ENCODE measurements at places on chromosomes 12 and 14.
A peak's percentile ranks its signal among the peaks of the same experiment; 100 is the strongest.

DNA sequence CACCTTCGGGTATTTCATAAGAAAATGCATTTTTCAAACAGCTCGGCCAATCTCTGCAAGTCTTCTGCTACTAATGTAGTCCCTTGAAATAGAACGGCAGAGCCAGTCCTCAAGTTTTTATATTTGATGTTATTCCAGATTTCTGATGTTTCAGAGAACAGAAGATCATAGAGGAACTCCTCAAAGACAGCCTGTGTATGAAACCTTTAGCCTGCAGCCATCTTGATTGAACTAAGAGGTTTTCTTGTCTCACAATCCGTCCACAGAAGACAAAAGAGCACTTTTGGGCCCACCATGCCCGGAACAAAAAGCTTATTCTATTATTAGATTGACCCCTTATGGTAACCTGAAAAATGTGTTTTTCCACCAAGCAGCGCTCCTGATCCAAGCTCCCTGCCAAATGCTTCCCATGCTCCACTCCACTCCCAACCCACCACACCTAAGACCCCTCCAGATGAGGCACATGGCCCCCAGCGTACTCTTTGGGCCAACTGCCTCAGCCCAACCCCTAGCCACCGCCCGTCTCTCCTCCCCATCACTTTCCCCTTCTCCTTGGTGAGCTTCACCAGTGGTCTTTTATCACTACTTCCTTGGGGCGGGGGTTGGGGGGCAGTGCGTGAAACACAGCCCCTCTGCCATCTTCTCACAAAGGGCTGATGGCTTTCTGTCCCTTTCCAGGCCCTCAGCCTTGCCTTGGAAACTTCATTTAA, 175.8 kb downstream of the CALM1 start:
- no peak for DNase-seq

- no peak for DNase-seq
These were observed 18.3 kb downstream of the SLC25A47 start for GRCh38 chr14:100341301-100342031.

GRCh38 chr12:79058342-79058741, 193.8 kb downstream of the SYT1 start:
- DNase-seq = no peak

DNA sequence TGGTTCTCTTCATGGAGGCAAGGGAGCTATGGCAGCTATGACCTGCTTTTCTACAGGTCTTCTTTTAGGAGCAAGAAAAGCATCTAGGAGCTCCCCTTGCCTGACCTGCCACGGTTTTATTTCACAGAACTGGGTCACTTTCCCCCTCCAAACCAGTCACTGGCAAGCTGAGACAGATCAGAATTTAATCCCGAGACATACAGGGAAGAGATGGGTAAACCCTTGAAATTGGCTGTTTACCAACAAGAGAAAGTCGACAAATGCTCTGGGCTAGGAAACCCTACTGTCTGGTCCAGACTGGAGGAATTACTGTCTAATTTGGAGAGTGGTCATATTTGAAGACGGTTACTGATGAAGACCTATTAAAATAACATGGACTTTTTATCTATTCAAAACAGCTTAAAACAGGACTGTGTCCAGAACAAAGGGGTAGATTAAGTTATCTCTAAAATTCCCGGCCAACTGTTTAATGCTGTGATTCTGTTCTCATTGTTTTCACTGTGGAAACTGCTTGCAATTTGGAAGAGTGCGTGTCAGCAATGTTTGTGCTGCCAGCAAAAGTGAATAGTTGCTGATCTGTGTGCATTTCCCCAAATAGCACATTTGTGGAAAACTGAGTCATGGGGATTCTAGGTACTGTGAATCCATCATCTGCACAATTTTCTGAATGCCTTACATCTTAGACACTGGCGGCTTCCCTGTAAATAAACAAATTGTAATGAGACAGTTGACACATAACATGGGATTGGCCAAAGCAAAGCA, 73.4 kb upstream of the EEA1 start:
- DNase-seq = no peak

DNA sequence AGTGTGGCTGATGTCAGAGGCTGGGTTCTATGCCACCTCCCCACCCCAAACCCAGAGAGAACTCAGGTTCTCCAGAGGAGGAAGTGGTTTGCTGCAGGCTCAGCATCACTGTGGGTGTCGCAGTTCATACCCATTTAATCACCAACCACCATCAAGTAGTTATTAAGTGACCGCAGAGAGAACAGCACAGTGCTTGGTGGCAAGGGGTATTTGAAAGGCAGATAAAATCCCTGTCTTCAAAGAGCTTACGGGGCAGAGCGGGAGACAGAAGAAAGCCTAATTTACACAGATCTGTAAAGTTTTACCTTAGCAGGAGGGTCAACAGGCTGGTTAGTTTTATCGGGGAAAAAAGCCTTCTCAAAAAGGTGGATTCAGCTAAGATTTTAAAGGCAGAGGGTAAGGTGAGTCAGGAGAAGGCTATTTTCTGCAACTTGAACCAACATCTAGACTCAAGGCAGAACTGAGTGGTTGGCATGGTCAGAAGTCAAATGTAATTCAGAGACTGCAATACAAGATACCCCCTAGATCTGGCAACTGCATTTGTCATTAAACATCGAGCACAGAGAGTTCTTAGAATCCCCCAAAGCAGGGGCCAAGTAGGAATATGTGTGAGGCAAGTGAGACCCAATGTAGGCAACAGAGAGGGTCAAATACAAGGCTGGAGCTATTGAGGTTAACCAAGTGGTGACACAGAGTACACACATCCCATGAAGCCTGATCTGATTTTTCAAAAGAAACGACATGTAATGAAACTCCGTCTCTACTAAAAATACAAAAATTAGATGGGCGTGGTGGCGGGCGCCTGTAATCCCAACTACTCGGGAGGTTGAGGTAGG, 13.2 kb downstream of the PXN start:
- DNase-seq = peak; percentile 69

DNA sequence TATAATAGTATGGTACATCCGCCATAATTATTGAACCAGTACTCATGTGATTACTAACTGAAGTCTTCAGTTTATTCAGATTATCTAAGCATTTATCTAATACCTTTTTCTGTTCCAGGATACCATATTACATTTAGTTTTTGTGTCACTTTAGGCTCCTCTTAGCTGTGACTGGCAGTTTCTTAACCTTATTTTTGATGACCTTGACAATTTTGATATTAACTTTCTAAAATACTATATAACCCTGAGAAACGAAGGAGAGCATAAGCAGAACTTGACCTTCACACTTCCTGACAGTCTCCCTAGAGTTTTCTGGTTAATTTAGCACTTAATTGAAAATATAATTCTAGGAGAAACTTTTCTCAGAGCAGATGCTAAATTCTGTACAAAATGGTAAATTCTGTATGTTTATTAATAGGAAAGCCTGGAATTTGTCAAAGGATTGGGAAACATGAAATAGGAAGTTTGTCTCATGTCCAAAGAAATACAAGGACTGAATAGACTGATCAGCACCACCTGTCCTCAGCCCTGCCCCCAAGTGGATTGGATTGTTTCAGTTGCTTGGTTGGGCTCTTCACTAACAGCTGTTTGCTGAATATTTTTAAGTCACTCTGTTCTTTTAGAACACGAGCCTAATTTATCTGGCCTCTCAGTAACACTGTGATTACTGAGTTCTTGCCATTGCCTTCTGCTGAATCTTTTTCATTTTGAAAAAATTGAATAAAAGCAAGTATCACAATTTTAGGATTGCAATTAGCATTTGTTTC, 6.0 kb downstream of the BICDL1 start:
- DNase-seq = no peak

DNA sequence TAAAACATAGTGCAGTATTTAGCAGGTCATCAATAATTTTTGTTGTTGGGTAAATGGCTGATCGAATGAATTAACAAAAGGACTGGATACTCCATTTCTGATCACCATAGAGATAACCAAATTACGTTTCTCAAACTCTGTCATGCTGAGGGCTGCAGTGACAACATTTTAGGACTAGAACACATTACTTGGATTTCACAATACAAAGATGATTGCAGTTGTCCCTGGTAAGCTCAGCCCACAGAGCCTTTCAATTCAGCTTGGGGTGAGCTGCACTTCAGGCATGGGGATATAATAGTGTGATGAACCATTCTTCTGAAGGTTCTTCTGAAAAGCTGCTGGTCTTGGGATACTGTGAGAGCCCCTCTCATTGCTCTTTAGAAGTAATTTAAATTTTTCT, 74.3 kb downstream of the FAR2 start:
- DNase-seq = no peak

DNA sequence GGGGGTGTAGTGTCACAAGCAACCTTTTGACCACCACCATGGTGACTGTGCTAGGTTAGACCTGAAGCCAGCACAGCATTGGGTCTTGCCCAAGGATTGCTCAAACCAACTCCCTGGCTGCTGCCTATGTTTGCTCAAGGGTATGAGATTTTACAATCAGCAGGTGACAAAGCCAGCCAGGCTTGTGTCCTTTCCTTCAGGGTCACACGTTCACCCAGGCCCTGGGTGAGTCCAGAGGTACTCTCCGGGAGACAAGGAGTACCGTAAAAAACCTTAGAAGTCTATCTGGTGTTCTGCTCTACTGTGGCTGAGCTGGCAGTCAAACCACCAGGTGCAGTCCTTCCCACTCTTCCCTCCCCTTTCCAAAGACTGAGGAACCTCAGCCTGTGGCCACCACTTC, 238.9 kb upstream of the MIS18BP1 start:
- no peak for DNase-seq

- DNase-seq = no peak
These were observed 20.1 kb downstream of the TSPAN9 start for GRCh38 chr12:3097186-3097804.

DNA sequence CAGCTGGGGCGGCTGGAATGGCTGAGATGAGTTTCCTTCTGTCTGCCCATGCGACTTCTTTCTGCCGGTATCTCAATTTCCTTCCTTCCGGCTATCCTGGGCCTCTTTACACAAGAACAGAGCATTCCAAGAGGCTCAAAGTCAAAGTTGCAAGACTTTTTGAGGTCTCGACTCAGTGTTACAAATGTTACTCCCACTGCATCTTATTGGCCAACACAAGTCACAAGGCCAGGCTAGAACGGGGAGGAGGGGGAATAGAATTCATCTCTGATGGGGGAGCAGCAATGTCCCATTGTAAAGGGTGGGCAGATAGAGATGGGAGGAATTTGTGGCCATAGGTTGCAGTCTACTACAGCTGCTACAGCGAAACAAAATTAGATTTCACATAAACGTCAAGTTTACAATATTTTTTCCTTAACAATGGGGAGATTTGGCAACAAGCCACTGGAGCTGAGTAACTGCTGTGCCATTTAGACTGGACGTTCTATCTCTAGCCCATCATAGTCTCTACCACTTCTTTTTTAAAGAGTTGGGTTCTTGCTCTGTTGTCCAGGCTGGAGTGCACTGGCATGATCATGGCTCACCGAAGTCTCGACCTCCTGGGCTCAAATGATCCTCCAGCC, 9.5 kb upstream of the NYNRIN start:
- DNase-seq = no peak

- DNase-seq = no peak
These were observed 58.9 kb upstream of the BCL2L14 start for GRCh38 chr12:12011880-12012260.

GRCh38 chr12:3456809-3457208, 34.2 kb upstream of the PRMT8 start:
- no peak for DNase-seq

DNA sequence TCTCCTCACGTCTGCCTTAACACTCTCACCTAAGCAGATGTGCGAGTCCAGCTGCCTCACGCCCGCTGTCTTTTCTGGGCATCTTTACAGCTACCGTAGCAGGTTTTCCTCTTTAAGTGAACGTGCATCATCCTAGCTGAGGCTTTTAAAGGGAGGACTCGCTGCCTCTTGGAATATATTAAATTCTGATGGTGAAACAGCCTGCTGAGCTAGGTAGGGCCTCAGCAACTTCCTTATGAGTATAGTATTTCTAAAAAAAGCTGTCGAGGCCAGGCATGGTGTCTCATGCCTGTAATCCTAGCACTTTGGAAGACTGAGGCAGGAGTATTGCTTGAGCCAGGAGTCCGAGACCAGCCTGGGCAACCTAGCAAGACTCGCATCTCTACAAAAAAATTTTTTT, 32.2 kb downstream of the TESC start:
- DNase-seq = no peak

- DNase-seq = no peak
These were observed 43.0 kb downstream of the NGB start for GRCh38 chr14:77228056-77228455.

- DNase-seq = peak; percentile 80
These were observed 39.0 kb downstream of the ACTN1 start for GRCh38 chr14:68939893-68940613.

DNA sequence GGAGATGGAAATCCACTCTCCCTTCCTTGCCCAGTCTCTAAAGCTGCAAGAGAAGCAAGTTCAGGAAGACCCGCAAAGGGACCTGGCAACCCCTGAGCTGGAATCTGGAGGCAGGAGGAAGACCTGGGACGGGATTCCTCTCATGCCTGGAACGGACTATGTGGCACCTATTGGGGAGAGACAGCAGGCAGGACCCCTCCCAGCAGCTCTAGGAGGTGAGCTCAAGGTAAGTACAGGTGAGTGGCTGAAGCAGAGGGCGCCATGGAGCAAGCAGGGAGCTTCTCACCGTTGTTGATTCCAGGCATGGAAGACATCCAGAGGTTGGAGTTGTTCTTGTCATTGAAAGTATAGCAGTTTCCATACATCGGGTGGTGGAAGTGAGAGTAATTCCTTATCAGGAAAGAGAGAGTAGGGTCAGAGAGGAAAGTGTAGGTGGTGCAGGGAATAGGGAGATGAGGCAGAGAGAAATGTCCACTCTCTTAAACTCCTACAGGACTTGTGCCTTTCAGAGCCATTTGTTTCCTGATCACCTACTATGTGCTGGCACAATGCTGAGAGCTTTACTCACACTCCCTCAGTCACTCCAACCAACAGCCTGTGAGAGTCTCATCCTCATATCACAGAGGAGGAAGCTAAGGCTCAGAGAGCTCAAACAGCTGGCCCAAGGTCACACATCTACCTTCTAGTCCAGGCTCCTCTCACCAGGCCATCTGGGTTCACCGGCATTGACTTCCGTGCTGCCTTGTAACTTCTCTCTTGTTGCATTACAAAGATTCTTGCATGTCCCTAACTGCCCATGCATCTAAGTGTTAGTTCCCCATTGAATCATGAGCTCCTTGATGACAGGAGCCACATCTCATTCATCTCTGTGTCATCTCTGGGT, 13.9 kb upstream of the TNFRSF1A start:
- DNase-seq = no peak

- no peak for DNase-seq
These were observed 44.0 kb downstream of the EID3 start for GRCh38 chr12:104347374-104348075.

DNA sequence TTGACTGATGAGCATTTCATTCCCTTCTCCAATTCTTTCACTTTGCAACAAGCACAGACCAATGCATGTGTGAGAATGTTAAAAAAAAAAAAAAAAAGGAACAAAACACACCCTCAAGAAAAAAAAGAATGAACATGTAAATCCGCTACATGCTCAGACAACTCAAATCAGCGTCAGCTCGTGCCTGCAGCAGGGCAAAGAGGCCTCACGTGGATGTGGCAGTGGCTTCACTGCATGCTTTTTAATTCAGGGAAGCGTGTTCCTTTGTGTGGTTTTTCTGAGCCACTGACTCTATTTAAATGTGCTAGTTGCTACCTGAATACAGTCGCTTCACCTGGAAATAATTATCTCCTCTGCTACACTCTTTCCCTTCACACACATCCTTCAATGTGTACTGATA, 55.1 kb downstream of the PPP1R36 start:
- DNase-seq = no peak
